ENCODE measurements at places on chromosomes 4 and X.

DNA sequence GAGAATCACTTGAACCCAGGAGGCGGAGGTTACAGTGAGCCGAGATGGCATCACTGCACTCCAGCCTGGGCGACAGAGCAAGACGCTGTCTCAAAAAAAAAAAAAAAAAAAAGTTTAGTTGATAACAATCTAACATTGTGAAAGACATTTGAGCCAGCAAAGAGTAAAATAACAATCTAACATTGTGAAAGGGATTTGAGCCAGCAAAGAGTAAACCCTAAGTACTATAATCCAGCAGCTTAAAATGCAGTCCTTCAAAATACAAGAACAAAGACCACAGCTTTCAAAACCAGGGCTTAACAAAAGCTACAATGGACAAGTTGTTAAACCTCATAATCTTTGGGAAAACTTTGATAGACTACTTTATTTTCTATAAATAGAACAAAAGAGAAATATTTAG, 16.9 kb downstream of the MFAP3L start:
- no peak for DNase-seq

DNA sequence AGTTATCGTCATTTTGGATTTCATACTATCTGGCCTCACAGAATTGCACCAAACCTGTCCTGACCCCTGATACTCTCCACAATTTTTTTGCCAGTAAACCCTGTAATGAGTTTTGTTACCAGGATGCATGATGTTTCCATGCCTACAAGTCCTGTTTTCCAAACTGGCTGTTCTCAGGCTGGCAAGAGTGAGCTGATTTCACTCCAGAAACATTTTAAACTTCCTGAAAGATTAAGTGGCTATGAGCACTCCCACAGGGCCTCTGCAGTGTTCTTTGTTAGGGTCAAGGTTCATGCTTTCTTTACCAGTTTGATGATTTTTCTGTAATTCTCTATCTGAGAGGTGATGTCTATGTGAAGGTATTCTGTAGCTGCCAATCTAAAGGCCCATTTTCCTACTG, 31.7 kb upstream of the PDLIM3 start:
- no peak for DNase-seq

DNA sequence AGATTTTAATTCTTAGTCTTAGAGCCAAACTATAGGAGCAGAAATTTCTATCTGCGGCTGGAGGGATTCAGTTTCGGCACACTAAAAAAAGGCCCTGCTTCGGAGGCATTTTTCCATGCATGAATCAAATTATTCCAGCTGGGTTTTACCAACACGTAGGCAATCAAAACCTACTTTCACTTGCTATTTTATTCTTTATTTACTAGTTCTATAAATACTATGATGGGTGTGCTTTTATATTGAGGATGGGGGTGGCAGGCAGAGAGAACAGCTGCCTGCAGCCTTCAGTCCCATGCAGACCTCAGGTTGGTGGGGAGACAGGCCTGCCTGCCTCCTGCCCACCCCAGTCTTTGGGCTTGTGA, 609.8 kb downstream of the BCOR start:
- no peak for DNase-seq

DNA sequence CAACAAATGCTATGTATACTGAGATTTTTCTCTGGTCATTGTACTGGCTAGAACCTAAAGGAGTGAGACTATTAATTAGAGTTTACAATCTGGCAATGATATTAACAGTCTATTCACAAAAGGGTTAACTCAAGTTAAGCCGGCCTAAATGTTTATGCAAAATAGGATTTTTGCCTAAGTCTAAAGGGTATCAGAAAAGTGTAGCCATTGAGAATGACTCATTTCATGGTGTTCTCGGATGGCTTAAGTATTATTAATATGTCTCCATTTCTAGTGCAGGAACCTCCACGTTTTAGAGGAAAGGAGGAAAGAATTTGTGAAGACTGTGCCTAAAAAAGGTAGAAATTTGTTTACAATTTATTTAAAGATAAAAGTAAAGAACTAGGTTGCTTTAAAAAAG, 29.8 kb downstream of the DYNLT3 start:
- no peak for DNase-seq

- DNase-seq, result no peak
Observed at GRCh38 chr4:42070463-42070862, 80.1 kb downstream of the SLC30A9 start.

DNA sequence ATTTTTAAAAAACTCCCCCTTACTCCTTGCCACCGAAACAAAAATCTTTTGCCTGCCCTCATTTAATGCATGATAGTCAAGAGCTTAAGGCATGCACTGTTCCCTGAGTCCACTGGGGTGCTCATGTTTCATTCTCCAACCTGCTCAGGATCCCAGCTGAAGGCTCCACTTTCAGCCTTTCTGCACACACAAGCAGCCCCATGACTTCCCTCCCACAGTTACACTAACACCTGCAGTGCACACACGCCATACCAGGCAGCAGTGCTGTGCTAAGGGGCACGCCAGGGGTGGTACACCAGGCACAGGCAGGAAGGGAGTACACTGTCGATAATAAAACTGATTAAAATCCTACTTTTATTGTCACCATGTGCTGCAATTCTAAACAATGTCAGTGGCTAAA, 385.2 kb downstream of the BMPR1B start:
- DNase-seq, result no peak

GRCh38 chr4:108729731-108730130, 33.1 kb downstream of the ETNPPL start:
- DNase-seq, result no peak

DNA sequence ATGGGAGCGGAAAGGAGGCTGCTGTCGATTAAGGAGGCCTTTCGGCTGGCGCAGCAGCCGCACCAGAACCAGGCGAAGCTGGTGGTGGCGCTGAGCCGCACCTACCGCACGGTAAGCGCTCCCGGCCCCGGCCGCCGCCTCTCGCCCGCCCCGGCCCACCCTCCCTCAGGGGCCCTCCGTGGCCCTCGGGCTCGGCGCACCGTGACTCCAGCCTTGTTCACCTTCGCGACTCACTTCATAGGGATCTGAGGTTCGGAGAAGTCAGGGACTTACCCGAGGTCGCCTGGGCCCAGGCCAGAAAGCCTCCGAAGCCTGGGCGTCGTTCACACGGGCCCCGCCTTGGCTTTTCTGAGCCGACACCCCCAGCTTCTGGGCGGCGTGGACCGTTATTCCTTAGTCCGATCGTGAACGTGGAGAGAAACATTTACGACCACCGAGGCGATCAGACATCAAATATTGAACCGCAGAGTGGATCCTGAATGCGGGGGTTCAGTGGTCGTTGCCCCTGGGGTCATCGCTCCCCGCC, 362 bp downstream of the NCAPG start:
- no peak for DNase-seq

GRCh38 chr4:13988353-13989305, 361.1 kb upstream of the BOD1L1 start:
- no peak for DNase-seq

DNA sequence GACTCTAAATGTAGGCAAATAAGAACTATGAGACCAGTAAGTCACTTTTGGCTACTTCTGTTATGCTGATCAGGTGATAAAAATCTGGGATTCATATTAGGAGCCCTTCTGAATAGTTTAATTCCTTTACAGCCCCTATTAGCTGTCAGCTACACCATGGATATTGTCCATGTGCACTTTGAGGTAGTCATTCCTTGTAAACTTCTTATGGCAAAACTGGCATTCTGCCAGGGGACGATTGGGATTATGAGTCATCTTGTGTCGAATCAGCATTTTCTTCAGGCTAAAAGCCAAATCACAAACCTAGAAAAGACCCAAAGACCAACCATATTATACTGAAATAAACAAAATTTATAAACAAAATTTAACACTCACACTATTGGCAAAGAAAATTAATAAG, 227.6 kb downstream of the PRDM5 start:
- DNase-seq, result no peak

DNA sequence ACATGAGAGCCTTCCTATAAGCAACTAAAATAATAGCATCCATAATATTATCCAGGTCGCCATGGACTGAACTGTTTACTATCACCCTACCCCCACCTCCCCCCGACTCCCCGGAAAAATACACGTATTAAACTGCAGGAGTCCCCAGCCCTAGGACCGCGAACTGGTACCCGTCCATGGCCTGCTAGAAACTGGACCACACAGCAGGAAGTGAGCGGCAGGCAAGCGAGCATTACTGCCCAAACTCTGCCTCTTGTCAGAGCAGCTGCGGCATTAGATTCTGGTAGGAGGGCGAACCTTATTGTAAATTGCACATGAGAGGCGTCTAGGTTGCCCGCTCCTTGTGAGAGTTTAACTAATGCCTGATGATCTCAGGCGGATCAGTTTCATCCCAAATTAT, 405.8 kb upstream of the ADGRL3 start:
- no peak for DNase-seq

DNA sequence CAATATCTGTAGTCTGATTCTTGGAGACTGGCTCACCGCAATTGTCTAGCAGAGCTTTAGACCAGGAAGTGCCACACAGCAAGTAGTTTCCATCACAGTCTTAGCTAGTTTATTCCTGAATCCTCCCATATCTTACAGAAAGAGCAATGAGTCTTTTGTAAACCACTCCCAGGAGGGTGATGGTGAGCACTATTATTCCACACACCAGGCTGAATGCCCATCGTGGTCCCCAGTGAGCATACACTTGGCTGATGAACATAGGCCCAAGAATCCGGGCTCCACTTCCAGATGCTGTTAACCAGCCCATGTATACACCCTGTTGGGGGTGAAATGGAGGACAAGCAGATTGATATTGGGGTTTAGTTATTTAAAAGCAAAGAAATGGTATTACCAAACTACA, 39.8 kb downstream of the PLK4 start:
- DNase-seq, result no peak

DNA sequence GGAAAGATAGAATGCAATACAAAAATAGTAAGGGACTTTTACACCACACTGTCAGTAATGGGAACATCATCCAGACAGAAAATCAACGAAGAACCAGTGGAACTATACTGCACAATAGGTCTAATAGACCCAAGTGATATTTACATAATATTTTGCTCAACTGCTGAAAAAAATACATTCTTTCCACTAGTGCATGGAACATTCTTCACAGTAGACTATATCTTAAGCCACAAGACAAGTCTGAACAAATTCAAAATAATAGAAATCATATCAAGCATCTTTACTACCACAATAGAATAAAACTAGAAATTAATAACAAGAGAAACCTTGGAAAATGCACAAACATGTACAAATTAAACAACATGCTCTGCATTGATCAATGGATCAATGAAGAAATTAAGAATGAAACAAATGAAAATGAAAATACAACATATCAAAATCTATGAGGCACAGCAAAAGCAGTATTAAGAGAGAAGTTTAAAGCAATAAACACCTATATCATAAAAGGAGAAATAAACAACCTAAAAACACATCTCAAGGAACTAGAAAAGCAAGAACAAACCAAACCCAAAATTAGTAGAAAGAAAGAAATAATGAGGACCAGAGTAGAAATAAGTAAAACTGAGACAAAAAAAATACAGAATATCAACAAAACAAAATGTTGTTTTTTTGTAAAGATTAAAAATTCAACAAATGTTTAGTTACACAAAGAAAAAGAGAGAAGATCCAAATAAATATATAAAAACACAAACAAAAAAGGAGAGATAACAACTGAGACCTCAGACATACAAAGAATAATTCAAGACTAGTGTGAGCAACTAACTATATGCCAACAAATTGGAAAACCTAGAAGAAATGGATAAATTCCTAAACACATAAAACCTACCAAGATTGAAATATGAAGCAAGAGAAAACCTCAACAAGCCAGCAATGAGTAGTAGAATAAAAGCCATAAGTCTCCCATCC, 51.5 kb upstream of the ANTXR2 start:
- DNase-seq, result no peak

- no peak for DNase-seq
Observed at GRCh38 chrX:96835660-96836289, 47.9 kb upstream of the RPA4 start.

DNA sequence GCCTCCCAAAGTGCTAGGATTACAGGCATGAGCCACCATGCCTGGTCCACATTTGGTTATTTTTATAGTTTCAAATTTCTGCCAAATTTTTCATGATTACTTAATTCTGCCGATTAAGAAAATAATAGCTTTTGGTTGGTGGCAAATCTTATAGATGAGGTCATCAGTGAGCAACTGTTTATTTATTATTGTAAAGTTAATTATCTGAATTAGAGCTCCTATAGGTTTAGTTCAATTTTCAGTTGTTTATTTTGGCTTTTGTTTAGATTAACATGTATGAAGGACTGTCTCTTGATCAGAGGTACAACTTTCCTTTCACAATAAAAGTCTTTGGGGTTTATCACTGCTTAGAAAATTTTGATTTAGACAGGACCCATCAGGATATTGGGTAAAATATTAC, 262.2 kb downstream of the SLC7A11 start:
- DNase-seq, result no peak

DNA sequence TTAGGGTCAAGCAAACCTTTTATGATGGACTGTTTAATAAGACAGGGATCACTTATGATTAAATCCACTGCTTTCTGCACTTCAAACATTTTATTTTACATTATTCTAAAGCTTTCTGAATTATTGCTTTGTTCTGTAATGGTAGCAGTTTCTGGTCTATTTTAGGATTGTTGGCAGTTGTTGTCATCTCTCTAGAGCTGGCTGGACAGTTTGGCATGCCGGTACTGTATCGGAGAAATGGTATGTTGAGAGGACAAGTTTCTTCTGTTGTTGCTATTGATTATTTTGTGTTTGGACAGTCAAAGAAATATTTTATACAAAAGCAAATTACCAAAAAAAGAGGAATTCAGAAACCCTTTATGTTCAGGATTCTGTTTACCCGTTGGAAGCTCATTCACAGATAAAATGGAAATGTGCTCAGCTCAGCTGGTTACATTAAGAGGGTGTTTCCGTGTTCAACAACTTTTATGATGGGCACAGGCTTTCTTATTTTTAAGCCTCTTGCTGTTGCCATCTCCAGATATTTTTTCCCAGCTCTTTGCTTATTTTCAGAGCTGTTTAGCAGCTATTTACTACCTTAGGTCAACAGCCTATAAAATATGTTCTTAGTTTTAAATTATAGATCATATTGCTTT, 214.6 kb upstream of the IGFBP7 start:
- no peak for DNase-seq
